ENCODE measurements at places on chromosomes 4 and X.

DNA sequence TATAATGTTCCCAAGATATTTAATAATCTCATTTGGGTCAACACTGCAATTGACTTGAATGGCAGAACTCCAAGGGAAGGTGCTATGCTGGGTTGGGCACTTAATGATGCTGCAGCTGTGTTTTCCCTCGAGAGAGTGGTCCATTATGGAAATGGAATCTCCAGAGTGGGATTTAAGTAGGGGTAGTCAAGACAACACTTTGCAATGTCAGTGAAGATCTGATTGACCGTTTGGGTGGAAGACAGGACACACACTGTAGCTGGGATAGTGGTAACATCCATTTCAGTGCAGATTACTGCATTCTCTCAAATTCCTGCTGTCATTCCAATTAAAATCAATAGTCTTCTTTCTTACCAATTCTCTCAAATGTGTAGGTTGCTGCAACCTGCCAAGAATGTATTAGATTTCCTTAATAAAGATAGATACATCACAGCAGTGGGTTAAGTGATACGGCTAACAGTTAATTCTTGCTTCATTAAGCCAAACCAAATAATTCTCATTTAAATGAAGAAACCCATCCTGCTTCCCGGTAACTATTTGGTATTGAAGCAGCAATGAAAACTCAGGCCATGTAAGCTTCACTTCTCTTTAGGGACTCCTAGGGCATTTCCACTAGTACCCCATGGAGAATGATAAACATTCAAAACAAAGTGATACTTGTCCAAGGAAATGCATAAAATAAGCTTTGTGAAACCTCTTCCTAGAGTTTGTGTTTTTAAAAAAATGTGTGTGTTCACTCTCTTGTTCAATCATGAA is 40.5 kb upstream of the RASGEF1B start:
- no peaks in the 10 kb centered on the region for H3K4me1 ChIP-seq
- no peaks in the 10 kb centered on the region for H3K27me3 ChIP-seq
- no peak overlapping the region for H3K4me3 ChIP-seq
- no peak overlapping the region for H3K27ac ChIP-seq
- H3K36me3 ChIP-seq, result no peaks in the 10 kb centered on the region

GRCh38 chrX:53494436-53494835 is 60.3 kb upstream of the HSD17B10 start:
- no peak overlapping the region for H3K27ac ChIP-seq
- no peak overlapping the region for H3K4me3 ChIP-seq
- DNase-seq, result peak; percentile 17
- no peaks in the 10 kb centered on the region for H3K36me3 ChIP-seq

GRCh38 chr4:161931089-161931488 is 232.7 kb downstream of the FSTL5 start:
- H3K4me1 ChIP-seq, result no peaks in the 10 kb centered on the region
- H3K27ac ChIP-seq, result no peak overlapping the region
- H3K36me3 ChIP-seq, result no peaks in the 10 kb centered on the region
- DNase-seq, result no peak
- H3K27me3 ChIP-seq, result no peaks in the 10 kb centered on the region

GRCh38 chr4:156795727-156796126 is 175.9 kb downstream of the PDGFC start:
- no peak overlapping the region for H3K27ac ChIP-seq
- H3K27me3 ChIP-seq, result no peaks in the 10 kb centered on the region
- no peaks in the 10 kb centered on the region for H3K36me3 ChIP-seq

DNA sequence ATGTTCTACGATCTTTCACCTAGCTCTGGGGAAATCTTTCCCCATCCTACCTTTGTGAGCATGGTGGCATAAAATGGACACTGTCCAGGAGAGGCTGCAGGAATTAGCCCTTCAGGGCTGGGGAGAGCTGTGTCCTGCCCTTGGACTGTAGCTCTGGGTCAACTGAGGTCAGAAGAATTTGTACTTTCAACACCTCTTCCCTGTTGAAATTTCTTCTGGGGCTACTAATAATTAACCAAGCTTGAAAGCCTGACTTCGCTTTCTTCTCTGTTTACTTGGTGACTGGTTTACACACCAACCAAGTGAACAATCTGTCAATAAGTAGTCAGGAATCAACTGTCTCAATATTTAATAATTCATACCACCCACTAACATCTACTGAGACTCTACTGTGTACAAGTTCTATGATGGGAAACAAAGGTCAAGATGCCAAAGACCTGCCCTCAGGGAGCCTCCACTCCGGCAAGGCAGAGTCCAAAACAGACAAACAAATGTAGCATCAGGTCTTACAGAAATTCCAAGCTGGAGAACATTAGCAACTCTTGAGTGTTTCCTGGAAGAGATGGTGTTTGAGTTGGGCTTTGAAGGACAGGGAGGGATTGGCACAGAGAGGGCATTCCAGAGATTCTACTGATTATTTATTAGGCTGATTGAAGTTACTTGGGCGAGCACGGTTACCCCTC is 113.1 kb downstream of the ENPP6 start:
- DNase-seq, result no peak
- no peaks in the 10 kb centered on the region for H3K27me3 ChIP-seq
- H3K27ac ChIP-seq, result no peak overlapping the region
- H3K36me3 ChIP-seq, result no peaks in the 10 kb centered on the region
- H3K4me3 ChIP-seq, result no peak overlapping the region

DNA sequence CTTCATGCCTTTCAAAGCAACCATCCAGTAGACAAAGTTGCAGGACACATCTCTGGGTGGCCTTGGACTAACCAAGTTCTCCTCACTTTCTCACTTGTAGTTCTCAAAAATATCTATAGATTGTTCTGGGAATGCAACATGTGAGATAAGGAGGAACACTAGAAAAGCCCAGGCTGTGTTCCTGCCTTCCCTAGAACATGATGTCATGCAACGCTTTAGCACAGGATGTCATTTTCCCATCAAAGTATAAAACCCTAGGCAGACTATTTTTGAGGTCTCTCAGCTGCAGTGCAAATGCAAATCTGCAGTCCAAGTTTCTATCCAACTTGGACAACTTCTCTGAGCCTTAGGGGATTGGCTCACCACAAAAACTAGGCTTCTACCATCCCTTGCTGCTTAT is 78.8 kb upstream of the PCDH7 start:
- no peak overlapping the region for H3K27ac ChIP-seq
- no peaks in the 10 kb centered on the region for H3K27me3 ChIP-seq
- H3K4me3 ChIP-seq, result no peak overlapping the region
- no peaks in the 10 kb centered on the region for H3K4me1 ChIP-seq

GRCh38 chrX:50613846-50614245 is 143.2 kb upstream of the DGKK start:
- no peaks in the 10 kb centered on the region for H3K36me3 ChIP-seq
- no peak overlapping the region for H3K27ac ChIP-seq
- no peaks in the 10 kb centered on the region for H3K27me3 ChIP-seq
- no peak overlapping the region for H3K4me3 ChIP-seq
- no peak for DNase-seq

DNA sequence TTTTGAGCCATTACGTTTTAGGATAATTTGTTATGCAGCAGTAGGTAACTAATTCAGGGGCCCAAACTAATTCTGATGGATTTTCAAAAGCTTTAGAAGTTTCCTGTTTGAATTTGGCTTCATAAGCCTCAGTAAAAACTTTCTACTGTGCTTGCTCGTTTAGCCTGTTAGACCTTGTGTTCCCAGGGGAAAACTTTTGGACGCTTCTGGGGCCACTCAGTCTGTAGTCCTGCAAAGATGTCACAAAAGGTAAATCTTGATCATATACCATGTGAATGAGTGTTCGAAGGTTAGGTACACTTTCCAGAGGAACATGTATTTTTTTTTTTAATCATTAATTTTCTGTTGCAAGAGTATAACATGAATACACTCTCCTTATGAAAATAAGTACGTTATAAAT is 70.7 kb downstream of the SUPT20HL2 start:
- H3K36me3 ChIP-seq, result no peaks in the 10 kb centered on the region
- H3K27me3 ChIP-seq, result no peaks in the 10 kb centered on the region
- H3K4me1 ChIP-seq, result peaks cover 13% of the 10 kb centered on the region
- no peak for DNase-seq

DNA sequence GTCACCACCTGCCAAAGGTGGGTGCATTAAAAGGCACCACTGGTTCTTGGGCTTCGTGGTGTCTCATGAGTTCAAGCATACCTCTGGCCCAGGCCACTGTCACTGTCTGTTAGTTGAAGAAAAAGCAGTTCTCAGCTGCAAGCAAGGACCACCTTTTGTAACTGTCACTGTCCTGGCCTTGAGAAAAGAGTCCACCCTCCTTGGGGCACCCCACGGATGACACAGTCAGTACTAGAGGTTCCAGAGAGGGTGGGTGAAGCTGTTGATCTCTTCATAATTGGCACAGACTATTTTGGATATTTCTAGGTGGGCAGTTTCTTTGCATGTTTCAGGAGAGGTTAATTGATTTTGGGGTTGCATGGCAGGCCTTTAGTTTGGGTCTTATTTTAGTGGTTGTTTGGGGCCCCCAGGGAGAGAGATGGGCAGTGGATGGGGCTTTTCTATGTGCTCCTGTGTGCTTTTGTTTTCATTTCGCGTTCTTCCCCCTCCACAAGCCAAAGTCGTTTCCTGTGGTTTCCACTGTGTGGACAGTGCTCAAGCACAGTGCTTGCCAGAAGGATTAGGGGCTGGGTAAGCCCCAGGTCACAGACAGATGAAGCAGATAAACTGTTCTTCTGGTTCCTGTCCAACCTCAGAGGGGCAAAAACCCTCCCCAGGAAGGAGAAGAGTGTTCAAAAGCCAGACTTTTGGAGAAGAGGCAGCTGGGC is 156.2 kb upstream of the PPP1R2C start:
- H3K27ac ChIP-seq, result no peak overlapping the region
- H3K4me1 ChIP-seq, result no peaks in the 10 kb centered on the region
- DNase-seq, result no peak

DNA sequence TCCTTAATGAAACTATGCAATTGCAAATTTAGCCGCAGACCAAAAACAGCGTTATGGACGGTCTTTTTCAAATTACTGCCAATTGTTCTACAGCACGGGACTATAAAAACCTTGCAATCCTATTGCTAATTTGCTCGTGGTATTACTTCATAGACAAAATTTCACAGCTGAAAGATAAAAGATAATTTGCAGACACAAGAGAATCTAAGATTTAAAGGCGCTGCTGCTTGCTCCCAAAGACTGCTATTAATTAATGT is 1.4 kb upstream of the CAMK2D start:
- DNase-seq, result no peak
- peak overlapping the region; percentile 97 for H3K4me3 ChIP-seq
- peaks cover 10% of the 10 kb centered on the region for H3K4me1 ChIP-seq
- H3K27me3 ChIP-seq, result no peaks in the 10 kb centered on the region

DNA sequence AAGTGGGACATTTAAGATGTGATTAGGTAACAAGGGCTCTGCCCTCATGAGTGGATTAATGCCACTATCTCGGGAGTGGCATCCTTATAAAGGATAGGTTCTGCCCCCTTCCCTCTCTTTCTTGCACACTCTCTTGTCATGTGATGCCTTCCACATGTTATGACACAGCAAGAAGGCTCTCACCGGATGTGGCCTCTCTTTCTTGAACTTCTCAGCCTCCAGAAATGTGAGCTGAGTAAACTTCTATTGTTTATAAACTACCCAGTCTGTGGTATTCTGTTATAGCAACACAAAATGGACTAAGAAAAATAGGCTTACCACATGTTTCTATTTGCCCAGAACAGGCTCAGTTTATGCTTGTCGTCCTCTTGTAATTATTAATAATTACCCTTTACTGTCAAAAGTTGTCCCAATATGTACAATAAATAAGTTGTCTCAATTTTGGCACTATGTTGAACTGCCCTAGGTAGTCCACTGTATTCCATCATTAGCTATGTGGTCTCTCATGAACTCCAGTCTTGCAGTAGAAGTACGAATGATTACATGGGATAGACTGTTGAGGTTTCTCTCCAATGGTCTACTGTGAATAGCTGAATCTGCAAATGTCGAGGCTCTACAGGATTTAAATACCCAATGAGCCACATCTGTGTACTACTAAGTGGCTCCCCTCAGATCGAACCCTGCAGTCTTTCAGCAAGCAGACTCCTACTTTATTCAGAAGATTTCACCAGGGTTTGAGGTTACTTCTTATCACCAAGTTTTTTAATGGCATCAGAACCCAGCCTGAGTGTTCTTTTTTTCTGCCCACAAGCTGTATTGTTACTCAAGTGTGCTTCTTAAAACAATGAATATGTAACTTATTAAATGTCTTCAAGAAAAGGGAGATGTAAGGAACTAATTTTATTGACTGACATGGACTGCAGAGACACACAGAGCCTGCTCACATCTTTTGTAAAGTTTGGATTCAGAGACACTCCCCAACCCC is 102.0 kb upstream of the LEF1 start:
- H3K36me3 ChIP-seq, result no peaks in the 10 kb centered on the region
- no peaks in the 10 kb centered on the region for H3K27me3 ChIP-seq
- no peak overlapping the region for H3K27ac ChIP-seq
- H3K4me1 ChIP-seq, result no peaks in the 10 kb centered on the region
